ENCODE measurements at places on chromosomes 6 and 20. TPM values are rescaled to one million over a fixed set of nuclear protein-coding genes. Genes with fewer than 3 reads are reported as not detected.

DNA sequence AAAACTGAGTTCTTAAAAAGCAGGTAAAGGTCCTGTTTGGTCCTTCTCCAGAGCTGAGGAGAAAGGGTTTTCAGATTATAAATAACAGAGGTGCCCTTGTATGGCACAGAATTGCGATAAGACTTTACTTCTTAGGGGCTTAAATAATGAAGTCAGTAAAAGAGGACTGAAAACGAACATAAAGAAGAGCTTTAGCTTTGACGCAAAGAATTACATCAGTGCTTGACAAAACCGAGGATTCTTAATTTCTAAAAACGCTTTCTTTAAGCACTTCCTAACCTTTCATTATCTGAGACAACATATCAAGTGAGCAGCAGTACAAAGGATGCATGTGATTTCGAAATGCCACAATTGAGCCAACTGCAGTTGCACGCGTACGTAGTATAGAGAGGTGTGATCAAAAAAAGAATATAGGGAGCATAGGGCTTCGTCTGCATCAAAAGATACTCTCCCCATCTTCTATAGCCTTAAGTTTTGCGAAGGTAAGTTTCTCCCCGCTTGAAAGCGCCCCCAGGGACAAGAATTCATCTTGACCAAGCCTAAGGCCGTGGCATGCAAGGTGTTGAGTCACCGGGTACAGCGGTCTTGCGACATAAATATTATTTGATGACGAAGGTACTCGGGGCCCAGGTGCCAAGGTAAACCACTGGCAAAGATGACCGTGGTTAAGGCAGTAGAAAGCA is 778 bp upstream of the LOC128125822 start:
- H3K27me3 ChIP-seq, result no peaks in the 10 kb centered on the region
- peaks cover 12% of the 10 kb centered on the region for H3K4me1 ChIP-seq
- no peaks in the 10 kb centered on the region for H3K36me3 ChIP-seq
- H3K4me3 ChIP-seq, result peak overlapping the region; percentile 82
- peak overlapping the region; percentile 100 for H3K27ac ChIP-seq

DNA sequence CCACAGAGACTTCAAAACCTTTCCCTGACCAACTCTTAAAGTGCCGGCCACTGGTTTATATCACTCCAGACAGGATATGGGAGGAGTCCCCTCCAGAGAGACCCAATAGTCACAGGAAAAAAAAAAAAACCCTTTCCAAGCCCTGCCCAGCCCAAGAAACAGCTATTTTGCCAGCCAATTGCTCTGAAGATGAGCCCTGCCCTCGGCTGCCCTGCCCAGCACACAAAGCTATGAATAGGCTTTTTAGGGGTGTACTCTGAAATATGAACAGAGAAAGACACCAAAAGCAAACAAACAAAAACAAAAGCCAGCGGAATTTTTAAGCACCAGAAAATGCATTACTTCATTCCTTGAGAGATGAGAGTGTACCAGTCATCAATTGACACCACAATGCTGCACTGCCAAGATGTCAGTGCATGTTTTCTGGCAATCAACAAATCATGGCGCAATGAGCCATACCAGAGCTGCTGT is 275.1 kb downstream of the C6orf118 start:
- H3K4me1 ChIP-seq, result no peaks in the 10 kb centered on the region
- DNase-seq, result no peak
- H3K27me3 ChIP-seq, result no peaks in the 10 kb centered on the region
- no peak overlapping the region for H3K4me3 ChIP-seq

Gene MEP1A
- not detected for total RNA-seq

DNA sequence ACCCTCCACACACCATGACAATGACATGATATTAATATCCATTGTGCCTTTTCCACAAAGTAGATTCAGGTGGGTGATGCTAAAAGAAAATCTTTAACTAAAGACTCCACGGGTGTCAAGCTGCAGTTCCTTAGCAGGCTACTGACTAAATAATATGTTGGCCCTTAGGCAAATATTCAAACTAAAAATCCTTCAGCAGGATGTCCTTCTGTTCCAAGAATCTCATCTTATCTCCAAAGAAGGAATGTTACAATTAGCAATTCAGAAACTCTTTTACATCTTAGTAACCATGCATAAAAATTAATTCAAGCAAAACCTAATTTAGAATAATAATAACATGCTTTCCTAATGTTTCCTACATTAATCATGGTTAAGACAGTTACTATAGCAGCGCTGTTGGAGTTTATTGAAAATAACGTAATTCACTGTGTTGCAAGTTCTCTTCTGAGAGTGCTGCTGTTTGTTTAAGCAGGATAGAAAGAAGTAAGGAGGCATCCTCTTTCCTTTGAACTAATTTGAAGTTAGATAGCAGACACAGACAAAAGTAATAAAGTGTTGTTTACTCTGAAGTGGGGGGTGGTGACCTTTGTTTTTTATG is 414.8 kb upstream of the CDH4 start:
- no peak overlapping the region for H3K4me3 ChIP-seq
- H3K27me3 ChIP-seq, result no peaks in the 10 kb centered on the region
- no peaks in the 10 kb centered on the region for H3K36me3 ChIP-seq
- no peak for DNase-seq
- H3K4me1 ChIP-seq, result no peaks in the 10 kb centered on the region
- H3K27ac ChIP-seq, result no peak overlapping the region

Gene C20orf202
- total RNA-seq, result not detected

GRCh38 chr6:134114918-134115714 is 62.7 kb upstream of the SLC2A12 start:
- DNase-seq, result no peak
- no peaks in the 10 kb centered on the region for H3K27me3 ChIP-seq
- H3K27ac ChIP-seq, result no peak overlapping the region
- H3K4me1 ChIP-seq, result no peaks in the 10 kb centered on the region

DNA sequence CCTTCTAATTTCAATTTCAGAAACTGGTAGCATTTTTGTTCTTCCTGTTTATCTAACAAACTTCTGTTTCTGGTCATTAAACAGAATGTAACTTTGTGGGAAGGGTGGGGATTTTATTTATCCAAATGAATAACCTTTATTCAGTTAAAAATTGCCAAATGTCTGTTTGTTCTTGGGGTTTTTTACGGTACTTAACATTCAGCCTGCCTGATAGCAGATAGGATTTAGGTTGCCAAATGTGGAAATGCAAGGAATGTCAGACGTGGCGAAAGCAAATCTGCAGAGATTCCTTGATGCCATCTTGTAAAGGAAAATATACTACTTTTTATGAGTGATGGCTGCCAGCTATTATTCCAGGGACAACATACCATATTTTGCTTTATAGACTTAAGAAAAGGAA is 95.7 kb downstream of the LYRM2 start:
- no peaks in the 10 kb centered on the region for H3K36me3 ChIP-seq
- H3K27me3 ChIP-seq, result no peaks in the 10 kb centered on the region
- no peak overlapping the region for H3K4me3 ChIP-seq
- no peaks in the 10 kb centered on the region for H3K4me1 ChIP-seq
- no peak overlapping the region for H3K27ac ChIP-seq
- DNase-seq, result no peak

DNA sequence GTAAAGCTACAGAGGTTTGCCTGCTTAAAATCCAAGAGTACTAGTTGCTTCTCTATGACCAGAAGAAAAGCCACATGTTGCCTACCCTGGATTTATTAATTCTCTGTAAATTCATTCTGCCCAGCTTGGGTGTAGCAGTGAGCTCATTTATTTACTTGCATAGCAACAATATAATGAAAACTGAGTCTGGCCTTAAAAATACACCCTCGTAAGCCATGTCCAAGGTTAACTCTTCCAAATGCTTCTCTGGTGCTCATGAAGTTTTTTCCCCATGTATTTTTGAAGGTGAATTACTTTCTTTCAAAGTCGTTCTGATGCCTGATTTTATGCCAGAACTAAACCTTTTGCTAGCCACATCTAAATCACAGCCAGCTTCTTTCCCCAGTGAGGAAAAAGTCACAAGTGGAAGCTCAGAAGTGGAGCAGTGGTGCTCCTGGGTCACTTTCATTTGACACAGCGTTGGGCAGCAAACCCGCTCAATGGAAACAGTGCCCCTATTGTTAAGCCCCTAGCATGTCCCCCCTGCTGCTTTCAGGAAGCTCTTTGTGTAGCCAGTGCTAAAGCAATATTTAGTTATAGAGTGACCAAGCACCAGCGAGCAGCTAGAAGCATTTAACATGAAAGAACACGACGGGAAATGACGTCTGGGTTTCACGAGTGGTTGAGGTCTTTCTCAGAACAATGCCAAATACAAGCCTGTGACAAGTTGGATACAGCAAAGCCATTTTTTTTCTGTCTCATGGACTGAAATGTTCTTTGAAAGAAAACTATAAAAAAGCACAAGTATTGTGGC is 29.8 kb downstream of the NEDD9 start:
- DNase-seq, result no peak
- H3K36me3 ChIP-seq, result peaks cover 3% of the 10 kb centered on the region
- peaks cover 44% of the 10 kb centered on the region for H3K4me1 ChIP-seq
- no peak overlapping the region for H3K27ac ChIP-seq
- no peaks in the 10 kb centered on the region for H3K27me3 ChIP-seq

Gene KDM1B
- 89.5 TPM for total RNA-seq

Gene SNX3
- total RNA-seq, result 208 TPM

DNA sequence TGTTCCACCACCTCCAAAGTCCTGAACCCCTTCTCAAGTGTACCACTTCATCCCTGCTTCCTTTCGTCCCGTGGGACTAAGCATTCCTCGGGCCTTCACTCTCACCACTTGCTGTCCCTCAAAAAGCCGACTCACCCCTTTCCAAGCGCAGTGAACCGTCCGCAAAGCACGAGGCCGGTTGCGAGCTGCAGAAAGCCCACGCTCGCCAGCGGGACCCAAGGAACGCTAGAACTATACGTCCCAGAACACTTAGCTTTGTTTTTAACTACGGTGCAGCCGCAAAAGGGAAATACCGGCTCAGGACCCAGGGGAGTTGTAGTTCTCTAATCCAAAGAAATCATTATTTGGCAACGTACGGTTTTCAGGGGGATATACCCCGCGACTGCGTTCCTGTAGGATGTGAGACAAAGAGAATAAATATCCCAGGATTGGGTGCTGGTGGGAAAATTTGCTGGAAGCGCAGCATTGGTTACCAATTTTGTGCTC is 416 bp upstream of the POLR1H start:
- peak; percentile 39 for DNase-seq
- H3K27ac ChIP-seq, result peak overlapping the region; percentile 90
- peaks cover 13% of the 10 kb centered on the region for H3K4me1 ChIP-seq
- H3K36me3 ChIP-seq, result no peaks in the 10 kb centered on the region

- no peak for DNase-seq
- H3K4me3 ChIP-seq, result no peak overlapping the region
- H3K27me3 ChIP-seq, result no peaks in the 10 kb centered on the region
Measured at GRCh38 chr6:127190552-127190951, 72.1 kb downstream of the RSPO3 start.

Gene HMGCLL1
- 0.25 TPM for total RNA-seq

GRCh38 chr20:58651946-58652605 is 993 bp downstream of the STX16 start:
- H3K27me3 ChIP-seq, result no peaks in the 10 kb centered on the region
- peaks cover 22% of the 10 kb centered on the region for H3K4me1 ChIP-seq
- no peaks in the 10 kb centered on the region for H3K36me3 ChIP-seq

DNA sequence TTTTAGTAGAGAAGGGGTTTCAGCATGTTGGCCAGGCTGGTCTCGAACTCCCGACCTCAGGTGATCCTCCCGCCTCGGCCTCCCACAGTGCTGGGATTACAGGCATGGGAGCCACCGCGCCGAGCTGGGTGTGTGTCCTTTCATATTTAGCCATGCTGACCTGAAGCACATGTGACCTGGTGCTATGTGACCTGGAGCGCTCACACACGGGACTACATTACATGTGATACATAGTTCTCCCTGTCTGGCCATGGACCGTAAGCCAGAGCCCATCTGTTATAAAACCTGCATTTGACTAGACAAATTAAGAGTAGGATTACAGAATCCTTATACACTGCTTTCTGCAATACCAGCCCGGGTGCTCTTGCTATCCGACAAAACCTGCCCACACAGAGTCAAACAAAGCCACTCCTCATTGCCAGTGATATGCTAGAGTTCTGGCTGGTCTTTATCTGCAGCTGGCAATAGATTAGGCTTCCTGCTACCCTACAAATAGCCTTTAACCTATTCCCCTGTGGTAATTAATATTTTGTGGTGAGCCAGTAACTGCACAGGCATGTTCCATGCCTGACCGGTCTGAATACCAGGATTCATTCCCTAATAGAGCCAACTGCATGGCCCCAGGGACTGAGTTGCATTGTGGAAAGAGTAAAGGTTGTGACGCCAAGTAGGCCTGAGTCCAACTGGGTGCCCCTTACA is 26.3 kb upstream of the FAM50B start:
- H3K4me3 ChIP-seq, result no peak overlapping the region
- H3K27ac ChIP-seq, result no peak overlapping the region
- no peak for DNase-seq
- H3K36me3 ChIP-seq, result no peaks in the 10 kb centered on the region
- peaks cover 37% of the 10 kb centered on the region for H3K4me1 ChIP-seq

- H3K4me1 ChIP-seq, result no peaks in the 10 kb centered on the region
- no peak overlapping the region for H3K27ac ChIP-seq
- H3K4me3 ChIP-seq, result no peak overlapping the region
- no peak for DNase-seq
- no peaks in the 10 kb centered on the region for H3K27me3 ChIP-seq
Measured at GRCh38 chr20:9927224-9927623, 88.3 kb upstream of the PAK5 start.

Gene IP6K3
- total RNA-seq, result 19.3 TPM

Gene TEAD3
- total RNA-seq, result 17.0 TPM

Gene BPIFA2
- total RNA-seq, result not detected

DNA sequence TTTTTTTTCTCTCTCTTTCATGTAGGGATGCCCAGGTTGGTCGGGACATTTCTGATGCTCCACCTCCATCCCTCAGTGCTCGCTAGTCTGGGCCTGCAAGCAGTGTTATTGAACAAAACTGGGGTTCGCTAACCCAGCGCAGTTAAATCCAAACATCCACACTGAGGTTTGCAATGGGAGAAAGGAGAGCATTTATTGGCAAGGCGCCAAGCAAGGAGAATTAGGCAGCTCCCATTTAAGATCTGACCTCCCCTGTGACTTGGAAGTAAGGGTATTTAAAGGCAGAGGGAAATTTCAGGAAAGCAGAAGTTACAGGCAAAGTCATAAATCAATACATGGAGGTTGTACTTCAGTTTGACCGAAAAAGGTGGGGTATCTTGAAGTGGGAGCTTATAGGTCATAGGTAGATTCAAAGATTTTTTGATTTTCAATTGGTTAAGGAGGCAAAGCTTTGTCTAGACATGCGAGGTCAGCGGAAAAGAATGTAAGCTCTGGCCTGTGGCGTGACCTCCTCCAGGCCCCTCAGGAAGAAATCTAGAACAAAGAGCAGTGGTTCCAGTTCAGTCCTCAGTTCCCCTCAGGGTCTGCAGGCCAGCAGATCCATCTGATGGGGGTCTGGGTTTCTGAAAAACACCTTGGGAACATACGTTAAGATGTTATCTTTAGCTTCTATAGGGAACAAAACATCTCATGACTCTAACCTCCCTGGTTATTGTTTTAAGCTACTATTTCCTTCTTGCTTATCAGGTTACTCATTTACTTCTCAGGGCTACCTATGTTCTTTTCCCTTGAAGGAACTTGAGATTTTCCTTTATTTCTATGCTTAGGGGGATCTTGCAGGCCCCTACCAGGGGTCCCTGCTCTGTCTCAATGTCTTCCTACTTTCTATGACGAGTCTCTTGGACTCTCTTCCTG is 66.0 kb upstream of the KIF16B start:
- H3K36me3 ChIP-seq, result no peaks in the 10 kb centered on the region
- no peaks in the 10 kb centered on the region for H3K27me3 ChIP-seq
- H3K27ac ChIP-seq, result no peak overlapping the region

All from thyroid gland (tissue), 4 donors.